Spinal cord (tissue), 10 donors: ENCODE measurements at places on chromosomes 1 and 21. TPM values are rescaled to one million over a fixed set of nuclear protein-coding genes. Genes with fewer than 3 reads are reported as not detected.

DNA sequence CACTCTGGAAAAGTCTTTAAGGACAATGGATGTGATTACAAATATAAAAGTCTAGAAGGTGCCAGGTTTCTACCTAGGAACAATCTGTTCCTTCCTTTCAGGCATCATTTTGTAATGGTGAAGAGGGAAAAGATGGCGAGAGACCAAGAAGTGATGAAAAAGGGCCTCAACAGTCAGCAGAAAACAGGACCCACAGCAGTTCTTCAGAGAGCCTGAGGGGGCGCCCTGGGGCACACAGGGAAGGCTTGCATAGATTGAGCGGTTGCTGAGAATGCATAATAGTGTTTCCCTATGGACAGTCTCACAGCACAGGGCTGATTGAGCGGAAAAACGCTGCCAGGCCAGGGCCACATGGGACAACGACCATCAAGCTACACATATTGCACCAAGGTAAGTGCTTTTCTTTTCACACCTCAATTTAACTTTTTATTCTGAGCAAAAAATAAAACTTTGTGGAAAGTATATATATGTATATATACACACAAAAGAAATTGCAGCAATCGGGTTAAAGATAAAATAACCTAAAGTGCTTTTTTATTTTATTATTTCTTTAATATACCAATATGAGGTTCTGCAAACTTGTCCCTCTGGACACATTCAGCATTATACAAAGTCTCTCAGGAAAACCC, 3.1 kb upstream of the YRDC start:
- peak; percentile 91 for DNase-seq

DNA sequence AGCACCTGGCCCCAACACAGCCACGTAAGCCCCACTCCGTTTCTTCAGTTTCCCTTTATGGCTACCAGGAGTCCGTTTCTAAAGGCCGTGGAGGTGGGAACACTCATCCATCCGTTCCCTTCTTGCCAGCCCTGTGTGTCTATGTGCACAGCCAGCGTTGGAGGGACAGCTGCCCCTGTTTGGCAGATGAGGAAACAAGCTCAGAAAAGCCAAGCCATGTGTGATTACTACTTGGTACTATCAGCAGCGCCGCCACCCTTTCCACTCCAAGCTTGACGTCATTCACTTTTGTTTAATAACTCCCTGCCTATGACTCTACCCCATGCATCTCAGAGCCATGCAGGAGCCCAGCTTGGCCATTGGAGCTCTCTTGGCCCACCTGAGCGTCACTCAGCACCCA, 3.5 kb downstream of the LRP8 start:
- DNase-seq: no peak

- DNase-seq: no peak
Observed at GRCh38 chr21:34558166-34558565, 46.2 kb upstream of the KCNE1 start.

DNA sequence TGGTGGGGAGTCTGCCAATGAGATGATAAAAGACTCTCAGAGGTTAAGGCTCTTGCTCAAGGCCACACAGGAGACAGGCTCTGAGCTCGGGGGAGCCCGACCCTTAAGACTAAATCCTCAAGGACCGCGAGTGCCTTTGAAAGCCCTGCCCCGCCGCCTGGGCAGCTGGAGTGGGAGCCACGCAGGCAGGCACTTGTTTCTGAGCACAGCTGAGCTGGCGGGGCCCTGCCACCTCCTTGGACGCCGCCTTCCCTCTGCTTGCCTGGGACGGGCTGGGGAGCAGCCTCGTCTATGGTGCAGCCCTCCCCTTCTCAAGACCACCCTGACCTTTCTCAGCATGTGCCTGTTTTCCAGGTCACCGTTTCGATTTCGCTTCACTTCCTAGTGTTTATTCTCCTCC, 169.3 kb downstream of the CAMTA1 start:
- no peak for DNase-seq

GRCh38 chr1:205214756-205215155, 3.3 kb upstream of the DSTYK start:
- DNase-seq: no peak

The LCE3D gene
- not detected for polyA plus RNA-seq

The STUM gene
- 20.7 TPM for polyA plus RNA-seq
